Ecto neural progenitor cell (in vitro differentiated cells): ENCODE measurements at places on chromosomes 13 and 19.

DNA sequence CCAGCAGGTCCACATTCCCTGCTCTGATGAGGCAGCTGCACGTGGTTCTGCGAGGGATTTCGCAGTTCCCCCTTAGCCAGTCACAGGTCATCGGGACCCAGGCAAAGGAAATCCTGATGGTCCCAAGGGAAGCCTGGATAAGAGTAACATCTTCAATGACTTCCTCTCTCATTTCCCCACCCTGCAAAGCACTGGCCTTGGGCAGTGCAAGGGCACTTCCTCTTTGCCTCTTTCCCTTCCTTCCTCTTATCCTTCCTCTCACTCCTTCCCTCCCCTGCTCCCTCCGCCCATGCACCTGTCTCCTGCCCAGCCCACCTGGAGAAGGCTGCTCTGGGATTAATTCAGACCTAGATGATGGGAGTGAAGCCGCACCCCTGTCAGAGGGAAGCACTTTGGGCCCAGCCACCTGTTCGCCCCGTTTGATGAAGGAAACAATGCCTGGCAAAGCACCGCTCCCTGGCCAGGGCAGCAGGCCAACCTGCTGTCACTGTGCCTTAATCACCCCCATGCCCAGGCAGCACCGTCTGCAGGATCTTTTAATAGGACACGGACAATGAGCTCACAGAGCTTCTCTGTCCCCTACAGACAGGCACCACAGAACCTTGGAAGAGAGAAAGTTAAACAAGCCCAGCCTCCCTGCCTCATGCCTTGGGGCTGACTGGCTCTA is 113.5 kb upstream of the PABPC3 start:
- no peak for DNase-seq

DNA sequence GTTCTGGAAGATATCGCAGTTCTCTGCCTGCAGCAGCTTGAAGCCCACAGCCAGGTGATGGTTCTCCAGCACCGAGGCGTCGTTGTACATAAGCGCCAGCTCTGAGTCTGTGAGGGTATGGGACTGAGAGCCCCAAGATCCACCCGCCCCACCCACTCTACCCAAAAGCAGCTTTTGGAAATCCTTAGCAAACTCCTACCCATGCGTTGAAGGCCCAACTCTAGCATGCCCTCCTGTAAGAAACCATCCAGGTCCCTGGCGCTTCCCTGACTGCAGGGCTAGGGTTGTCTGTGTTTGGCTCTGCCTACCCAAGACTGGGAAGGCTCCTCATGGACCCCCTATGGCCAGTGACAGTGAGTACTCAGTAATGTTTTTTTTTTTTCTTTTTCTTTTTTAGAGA is 9.4 kb downstream of the PDE4C start:
- no peak for DNase-seq

- DNase-seq = no peak
Measured at GRCh38 chr13:28246891-28247290, 108.5 kb downstream of the PAN3 start.

- DNase-seq = no peak
Measured at GRCh38 chr19:2534423-2535013, 58.6 kb downstream of the GADD45B start.

DNA sequence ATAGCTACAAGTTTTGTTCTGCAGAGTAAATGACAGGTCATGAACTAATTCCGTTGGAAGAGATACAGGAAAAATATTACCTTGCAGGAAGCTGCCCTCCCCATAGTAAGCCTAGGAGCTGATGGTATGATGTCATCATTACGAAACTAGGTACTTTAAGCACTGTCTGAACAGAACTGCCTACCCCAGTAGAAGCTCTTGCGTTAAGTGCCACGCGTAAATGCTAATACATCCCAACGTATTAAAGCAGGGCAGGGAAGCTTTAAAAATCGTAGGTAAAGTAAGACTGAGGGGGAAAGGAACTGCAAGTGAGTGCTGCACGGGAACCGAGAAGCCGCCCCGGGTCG is 572 bp downstream of the UGGT2 start:
- no peak for DNase-seq

- DNase-seq = no peak
Measured at GRCh38 chr19:58395220-58395978, at the start of gene RNF225. Gene RNF225, plus strand, starts transcription at chr19:58395656. Its CDS starts 434 bp downstream, at chr19:58396090.

- DNase-seq = no peak
Measured at GRCh38 chr19:39546599-39546998, 6.6 kb upstream of the EID2 start.

GRCh38 chr13:107838588-107839161 is 376.7 kb downstream of the LIG4 start:
- DNase-seq = no peak

- DNase-seq = no peak
Measured at GRCh38 chr13:96179309-96179708, 89.4 kb downstream of the HS6ST3 start.

- no peak for DNase-seq
Measured at GRCh38 chr13:45257638-45258333, 56.9 kb upstream of the KCTD4 start.

DNA sequence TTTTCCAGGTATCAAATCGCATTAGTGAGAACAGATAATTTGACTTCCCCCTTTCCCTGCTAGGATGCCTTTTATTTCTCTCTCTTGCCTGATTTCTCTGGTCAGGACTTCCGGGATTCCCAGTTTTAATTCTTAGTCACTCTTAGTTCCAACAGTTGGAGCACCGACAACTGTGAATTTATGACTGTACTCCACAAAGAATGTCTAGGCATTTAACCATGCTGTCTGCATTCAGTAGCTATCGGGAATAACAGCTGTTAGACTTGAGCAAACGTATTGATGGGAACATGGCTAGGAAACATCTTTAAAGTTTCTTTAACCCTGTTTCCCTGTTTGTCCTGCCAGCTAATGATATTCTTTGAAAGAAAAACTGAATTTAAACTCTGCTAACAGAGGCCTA is 14.1 kb upstream of the SPACA7 start:
- DNase-seq = no peak

DNA sequence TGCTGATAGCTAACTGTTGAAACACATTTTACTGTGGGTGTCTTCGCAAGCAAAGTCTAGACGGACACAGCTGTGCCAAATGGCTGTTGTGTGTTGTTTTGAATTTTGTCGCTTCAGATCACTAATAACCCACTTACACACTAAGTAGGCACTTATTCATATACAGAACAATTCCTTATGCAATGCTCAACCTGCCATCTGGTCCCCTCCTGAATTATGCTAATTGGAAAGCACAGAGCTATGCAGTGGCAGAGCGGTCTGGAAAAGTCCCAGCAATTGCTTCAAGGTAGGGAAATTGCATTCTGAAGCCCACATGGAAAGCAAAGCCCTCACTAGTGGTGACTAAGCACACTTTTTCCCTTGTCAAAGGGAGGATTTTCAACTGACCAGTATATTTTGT is 69.9 kb downstream of the C13orf42 start:
- no peak for DNase-seq

- no peak for DNase-seq
Measured at GRCh38 chr13:100433475-100433874, 155.1 kb downstream of the GGACT start.

- DNase-seq = no peak
Measured at GRCh38 chr13:27401210-27401609, 23.2 kb upstream of the GTF3A start.

GRCh38 chr19:14542711-14543328 is 13.4 kb downstream of the TECR start:
- no peak for DNase-seq

DNA sequence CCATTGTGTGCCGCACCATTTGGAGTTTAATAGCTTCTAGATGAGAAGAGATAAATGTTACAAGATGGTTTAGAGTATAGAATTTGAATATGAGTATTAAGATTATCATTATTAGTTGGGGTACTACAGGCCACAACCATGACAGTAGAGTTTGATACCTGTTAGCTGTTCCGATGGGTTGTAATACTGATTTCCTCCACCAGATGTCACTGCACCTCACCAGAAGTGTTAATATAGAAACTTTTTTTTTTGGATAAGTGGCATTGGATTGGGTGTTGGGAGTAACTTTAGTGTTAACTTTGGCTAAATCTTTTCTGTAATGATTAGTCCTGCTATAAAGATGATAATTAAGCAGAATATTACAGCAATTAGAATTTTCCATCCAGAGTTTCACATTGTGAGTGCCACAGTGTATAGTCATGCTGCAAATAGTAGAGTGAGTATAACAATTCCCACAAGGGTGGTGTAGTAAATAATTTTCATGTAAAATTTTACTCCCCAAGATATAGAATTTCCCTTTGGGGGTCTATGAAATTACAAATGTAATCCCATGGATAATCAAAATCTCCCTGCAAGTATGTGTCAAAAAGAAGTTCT is 56.3 kb downstream of the PSG3 start:
- no peak for DNase-seq

GRCh38 chr19:34368338-34368737 is 3.3 kb downstream of the GPI start:
- no peak for DNase-seq

DNA sequence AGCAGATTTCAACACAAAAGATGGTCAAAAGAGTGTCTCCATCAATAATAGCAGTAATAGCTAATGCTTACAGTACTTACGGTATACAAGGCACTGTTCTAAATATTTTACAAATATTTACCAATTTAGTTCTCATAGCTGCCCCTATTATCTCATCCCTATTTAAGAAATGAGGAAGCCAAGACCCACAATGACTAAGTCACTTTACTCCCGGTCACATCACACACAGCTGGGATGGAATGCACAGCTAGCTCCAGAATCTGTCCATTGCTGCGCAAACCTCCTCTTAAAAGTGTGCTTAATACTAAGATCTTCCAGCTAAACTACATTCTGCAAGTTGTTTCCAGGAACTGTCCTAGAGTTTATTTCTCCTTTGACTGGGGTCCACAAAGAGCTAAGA is 63.4 kb downstream of the RAP2A start:
- no peak for DNase-seq

GRCh38 chr19:58479303-58479702 is 3.2 kb downstream of the ZNF446 start:
- DNase-seq = no peak

DNA sequence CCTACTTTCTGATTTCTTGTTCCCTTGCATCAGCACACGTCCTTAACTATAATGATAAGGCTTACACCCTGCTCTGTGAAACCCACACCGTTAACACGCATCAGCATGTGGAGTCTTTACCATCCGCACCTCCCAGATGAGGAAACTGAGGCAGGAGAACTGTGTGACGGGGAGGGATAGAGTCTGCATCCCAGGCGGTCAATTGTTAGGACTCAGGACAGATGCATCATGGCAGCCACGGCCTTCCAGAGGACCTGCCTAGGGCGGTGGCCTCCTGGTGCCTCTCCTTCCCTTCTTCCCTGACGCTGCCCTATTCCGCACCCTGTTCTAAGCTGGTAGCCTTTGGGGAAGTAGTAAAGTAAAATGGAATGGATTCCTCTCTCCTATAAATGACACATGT is 326.0 kb downstream of the TEX29 start:
- DNase-seq = no peak

- no peak for DNase-seq
Measured at GRCh38 chr19:47414469-47414868, 4.9 kb downstream of the MEIS3 start.
